Neural crest cell (in vitro differentiated cells): ENCODE measurements at places on chromosomes 12 and 14. TPM values are rescaled to one million over a fixed set of nuclear protein-coding genes. Genes with fewer than 3 reads are reported as not detected.

- no peak for DNase-seq
These were observed 26.1 kb downstream of the JDP2 start for GRCh38 chr14:75453817-75454434.

- DNase-seq: peak; percentile 88
These were observed at the start of gene THTPA for GRCh38 chr14:23555882-23556699. THTPA (plus strand) TSS chr14:23556271; CDS start chr14:23556758, 487 bp downstream.

- DNase-seq: peak; percentile 28
These were observed 815 bp downstream of the NID2 start for GRCh38 chr14:52067873-52068614.

- no peak for DNase-seq
These were observed 142.6 kb upstream of the NCOR2 start for GRCh38 chr12:124709722-124710687.

GRCh38 chr12:94057262-94058151 is 90.9 kb upstream of the PLXNC1 start:
- DNase-seq: no peak

DNA sequence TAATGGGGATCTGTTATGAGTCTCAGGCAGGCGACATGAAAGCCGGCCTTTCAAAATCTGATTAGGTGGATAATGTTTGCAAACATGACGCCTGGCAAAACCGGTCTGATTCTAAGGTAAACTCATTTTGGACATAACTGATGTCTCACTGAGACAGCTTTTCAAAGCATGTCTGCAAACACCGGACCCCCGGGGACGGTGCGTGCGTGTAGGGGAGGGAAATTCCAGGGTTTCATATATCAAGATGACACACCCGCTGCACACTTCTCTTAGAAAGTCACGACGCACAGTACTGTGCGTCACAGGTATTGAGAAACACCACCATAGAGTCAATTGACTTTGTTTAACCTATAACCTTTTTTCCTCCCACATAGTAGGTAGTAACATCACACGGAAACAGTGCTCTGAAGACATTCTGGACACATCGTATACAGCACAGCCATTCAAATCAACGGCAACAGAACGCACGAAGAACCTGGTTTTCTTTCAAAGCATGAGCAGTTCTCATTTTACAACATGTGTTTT is 43.9 kb upstream of the TESC start:
- no peak for DNase-seq

GRCh38 chr14:49594347-49595091 is 4.2 kb upstream of the LRR1 start:
- no peak for DNase-seq

SVOP gene
- 1.9 and 2.2 TPM in 2 replicates for total RNA-seq

MYL2 gene
- not detected in 2 replicates for total RNA-seq

PPP1R13B gene
- 3.9 and 6.8 TPM in 2 replicates for total RNA-seq

KRR1 gene
- 52.9 and 59.4 TPM in 2 replicates for total RNA-seq

NKX2-1 gene
- not detected in 2 replicates for total RNA-seq
